Foreskin fibroblast (primary cell): ENCODE measurements at places on chromosomes 13 and 19.

DNA sequence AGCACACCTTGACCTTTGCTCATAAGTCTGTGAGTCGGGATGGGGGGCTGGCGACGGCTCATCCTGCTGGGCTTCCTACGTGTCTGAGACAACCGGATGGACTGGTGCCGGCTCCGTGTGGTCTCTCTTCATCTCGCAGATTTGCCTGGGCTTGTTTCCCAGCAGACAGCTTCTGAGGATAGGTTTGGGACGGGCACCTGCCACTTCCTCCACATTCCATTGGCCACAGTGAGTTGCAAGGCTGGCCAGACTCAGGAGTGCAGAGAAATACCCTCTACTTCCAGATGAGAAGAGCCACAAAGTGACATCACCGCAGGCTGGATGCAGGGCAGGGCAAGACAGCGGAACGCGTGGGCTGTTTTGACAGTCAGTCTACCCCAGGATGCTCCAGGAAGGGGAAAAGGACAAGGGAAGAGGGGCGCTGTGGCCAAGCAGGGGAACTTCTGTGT lies 48.1 kb downstream of the IRS2 start:
- DNase-seq, result no peak

GRCh38 chr19:40560092-40560507 lies 16.6 kb upstream of the SHKBP1 start:
- DNase-seq, result no peak

DNA sequence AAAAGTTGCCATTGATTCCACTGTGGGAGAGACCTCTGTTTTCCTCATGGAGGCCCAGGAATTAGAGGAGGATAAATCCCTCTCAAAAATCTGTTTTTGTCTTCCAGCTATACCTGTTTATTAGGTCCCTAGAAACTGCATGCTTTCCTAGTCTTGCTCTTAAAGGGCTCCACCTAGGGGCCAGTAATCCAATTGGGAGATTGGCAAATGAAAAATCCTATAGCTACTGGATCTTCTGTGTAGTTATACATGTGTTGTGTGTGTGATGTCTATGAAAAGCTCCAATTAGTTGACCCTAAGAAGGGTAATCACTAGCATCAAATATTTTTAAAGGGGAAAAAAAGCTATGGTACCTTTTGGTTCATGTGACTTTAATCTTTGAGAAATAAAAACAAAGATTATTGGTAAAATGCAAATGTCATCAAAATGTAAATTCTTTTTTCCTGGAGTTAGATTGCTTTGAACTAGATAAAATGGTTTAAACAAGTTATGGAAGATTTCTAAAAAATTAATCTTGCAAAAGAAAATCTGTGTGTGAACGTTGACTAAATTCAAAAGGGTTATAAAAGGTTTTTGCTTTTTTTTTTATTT lies 63.4 kb upstream of the C1QTNF9B start:
- DNase-seq, result peak; percentile 27

DNA sequence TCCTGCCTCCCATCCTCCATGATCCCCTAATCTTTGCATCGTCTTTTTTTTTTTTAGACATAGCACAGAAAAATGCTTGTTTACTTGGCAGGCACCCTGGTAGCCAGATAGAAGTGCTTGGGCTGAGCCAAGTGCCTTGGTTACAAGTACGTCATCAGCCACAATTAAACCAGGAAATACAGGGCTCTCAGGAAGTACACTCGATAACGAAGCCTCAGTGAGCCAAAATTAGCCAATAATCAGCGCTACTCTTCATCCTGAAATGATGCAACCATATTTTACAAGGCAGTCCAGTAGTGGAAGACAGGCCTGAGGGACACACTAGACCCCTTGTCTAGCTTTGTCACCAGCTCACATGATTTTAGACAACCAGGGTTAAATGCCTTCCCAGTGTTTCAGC lies 194.0 kb upstream of the NBEA start:
- DNase-seq, result peak; percentile 9

- DNase-seq, result no peak
These were observed 21.9 kb downstream of the GPALPP1 start for GRCh38 chr13:45011198-45011597.
